NCI-H1417 (cell line): ENCODE measurements at places on chromosomes 1 and 21.
A peak's percentile ranks its signal among the peaks of the same experiment; 100 is the strongest.

DNA sequence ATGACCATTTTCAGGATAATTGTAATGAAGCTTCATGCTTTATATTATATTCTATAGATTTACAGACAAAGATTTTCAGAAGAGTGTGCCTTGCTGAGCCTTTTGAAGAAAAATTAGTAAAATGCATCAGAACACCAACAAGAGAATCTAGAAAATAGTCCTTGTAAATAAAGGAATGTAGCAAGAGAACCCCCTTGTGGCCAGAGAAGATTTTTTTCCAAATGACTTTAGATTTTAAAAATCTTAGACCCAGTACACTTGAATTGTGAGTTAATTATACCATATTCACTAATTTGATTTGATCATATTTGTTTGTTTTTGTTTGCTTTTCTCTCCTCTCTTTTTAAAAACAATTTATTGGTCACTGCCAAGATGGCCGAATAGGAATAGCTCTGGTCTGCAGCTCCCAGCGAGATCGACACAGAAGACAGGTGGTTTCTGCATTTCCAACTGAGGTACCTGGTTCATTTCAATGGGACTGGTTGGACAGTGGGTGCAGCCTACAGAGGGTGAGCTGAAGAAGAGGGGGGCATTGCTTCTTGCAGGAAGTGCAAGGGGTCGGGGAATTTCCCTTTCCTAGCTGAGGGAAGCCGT lies 12.8 kb upstream of the IFI44L start:
- DNase-seq, result no peak

GRCh38 chr21:15669247-15669646 lies 60.5 kb upstream of the USP25 start:
- no peak for DNase-seq

GRCh38 chr1:92362970-92363369 lies 64.1 kb downstream of the RPAP2 start:
- DNase-seq, result no peak

GRCh38 chr1:158286487-158286886 lies 3.2 kb upstream of the CD1C start:
- DNase-seq, result no peak

DNA sequence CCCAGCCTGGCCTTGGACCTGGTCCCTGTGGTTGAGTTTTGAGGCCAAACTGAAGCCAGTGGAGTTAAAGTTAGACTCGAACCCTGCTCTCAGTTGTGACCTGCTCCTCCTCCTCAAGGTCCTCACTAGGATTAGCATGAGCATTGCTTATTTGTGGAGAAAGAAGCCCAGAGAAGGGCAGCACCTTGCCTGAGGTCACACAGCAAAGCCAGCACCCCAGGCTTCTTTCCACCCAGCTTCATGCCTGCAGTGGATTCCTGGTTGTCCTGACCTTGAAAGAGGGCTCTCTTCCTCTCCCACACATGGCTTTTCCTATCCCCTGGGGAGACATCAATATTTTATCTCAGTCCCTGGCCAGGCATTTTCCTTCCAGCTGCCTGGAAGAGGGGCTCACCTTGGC lies 2.8 kb downstream of the LDLRAP1 start:
- no peak for DNase-seq

DNA sequence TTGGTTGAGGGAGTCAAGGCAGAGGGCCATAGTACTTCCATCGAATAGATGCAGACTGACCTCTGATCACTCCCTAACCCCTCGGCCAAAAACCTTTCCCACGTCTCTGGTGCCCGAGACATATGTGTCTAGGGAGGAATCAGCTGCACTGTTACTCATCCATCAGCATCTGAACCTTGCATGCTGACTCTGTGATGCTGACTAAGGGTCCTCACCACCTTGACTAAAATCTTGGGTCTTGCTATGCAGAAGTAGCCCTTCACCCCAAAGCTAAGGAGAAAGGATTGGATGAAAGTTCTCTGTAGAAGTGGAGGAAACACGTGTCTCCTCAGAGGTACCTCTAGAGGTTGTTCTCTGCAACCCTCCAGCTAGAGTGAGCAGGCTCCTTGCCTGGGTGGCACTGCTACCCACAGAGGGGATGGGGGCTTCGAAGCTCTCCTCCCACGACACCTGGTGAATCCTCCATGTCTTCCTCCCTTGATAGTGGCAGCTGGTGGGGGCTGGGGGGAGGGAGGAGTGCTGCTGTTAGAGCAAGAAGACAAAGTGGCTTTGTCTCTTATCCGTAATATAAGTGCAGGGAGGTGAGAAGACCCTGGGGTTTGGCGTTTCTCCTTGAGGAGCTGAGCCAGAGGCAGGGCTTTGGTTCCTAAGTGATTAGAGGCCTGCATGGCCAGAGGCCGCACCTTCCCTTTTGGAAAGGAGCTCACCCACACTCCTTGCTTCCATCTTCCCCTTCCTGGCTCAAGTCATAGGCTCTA lies 45.1 kb downstream of the ATP2B4 start:
- DNase-seq, result no peak

DNA sequence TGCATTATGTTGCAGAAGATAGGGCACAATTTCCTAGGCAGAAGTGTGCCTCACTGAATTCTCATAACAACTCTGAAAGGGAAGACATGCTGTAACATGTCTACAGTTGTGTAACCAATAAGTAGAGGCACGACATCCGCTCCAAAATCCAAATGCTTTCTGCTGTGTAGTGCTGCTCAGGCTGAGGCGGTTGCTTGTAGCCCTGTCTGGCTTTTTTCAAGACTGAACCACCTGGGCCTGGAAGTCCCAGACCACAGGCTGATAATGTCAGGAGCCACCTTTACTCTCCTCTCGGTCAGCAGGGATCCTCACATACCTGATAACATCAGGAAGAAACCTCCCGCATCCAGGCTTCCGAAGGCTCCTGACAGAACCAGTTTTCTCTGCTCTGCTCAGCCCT lies 10.9 kb downstream of the AKNAD1 start:
- no peak for DNase-seq

DNA sequence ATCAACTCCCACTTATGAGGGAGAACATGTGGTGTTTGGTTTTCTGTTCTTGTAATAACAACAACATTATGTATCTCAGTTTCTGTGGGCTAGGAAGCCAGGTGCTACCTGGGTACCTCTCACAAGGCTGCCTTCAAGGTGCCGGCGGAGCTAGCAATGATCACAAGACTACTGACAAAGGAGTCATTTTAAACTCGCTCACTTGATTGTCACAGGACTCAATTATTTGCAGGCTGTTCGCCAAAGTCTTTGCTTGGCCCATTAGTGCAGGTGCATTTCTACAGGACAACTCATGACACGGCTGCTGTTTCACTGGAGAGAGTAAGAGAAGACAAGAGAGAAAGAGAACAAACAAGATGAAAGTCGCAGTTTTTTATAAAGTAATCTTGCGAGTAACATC lies 1237.4 kb upstream of the TMPRSS15 start:
- no peak for DNase-seq

GRCh38 chr1:53678507-53678906 lies 60.5 kb downstream of the GLIS1 start:
- no peak for DNase-seq

- no peak for DNase-seq
Measured at GRCh38 chr1:95926331-95926730, 692.3 kb downstream of the RWDD3 start.

DNA sequence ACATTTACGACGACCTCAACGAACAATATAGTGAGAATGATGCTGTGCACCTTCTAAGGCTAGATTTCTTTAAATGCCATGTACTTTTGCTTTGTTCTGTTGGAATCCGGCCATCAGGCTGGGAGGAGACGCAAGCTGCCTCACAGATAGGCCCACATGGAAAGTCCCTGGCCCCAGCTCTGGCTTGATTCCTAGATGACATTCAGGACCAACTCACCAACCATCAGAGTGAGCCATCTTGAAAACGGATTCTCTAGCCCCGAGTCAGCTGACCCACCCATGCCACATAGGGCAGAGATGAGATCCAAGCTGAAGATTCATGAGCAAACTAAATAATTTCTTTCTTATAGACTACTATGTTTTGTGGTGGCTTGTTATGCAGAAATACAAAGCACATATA lies 164.4 kb downstream of the ZNF281 start:
- DNase-seq, result no peak

DNA sequence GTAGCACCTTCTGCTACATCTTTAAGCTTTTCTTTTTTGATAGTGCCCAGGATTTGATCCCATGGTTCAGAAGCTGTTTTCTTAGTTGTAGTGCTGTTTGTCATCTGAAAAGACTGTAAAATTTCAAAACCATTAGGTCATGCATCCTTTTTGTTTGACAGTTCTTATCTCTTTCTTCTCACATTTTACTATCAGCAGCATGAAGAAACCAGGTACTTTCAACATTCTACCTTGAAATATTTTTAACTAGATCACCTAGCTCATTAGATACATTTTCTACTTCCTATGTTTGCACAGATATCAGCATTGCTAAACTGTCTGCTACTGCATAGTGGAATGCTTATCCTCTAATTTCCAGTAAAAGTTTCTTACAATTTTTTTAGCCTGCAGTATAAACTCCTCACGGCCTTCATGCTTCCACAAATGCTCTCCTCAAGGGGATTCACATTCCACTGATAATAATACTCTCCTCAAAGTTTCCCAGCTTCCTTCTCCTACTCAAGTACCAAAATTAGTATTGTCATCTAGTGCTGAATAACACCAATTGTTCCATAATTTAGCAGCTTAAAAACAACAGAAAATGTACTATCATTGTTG lies 243.9 kb upstream of the ZRANB2 start:
- no peak for DNase-seq

GRCh38 chr1:12189328-12189682 lies 22.5 kb downstream of the TNFRSF1B start:
- no peak for DNase-seq

DNA sequence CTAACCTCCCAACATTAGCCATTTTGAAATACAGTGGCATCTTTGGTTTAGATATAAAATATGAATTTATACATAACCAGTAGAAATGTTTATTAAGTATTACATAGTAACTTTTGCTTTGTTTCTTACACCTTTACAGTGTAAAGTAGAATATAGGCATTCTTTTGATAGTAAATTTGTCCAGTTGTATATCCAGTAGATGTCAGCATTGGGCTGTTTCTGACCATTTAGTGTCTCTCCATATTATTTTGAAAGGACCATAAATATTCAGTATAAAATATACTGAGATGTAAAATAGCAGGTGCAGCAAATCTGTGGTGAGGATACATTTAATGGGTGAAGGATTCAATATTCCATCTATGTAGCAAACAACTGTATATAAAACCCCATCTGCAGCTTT lies 115.8 kb upstream of the ZRANB2 start:
- DNase-seq, result peak; percentile 4

DNA sequence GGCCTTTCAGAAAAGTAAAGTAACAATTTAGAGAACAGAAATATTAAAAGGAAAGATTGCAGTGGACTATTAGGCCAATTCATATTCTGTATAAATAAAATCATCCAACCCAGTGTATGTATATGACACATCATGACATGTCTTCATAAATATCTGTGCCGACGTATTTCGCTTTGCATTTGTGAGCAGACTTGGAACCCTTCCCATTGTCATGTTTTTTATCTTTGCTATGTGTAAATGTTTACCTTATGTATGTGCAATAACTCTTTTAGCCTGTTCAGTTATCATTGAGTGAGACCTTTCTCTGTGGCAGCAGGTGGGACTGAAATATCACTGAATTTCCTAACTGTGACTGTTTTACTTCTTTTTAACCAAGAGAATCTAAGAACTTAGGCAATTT lies 58.0 kb upstream of the FAM3B start:
- DNase-seq, result peak; percentile 56

DNA sequence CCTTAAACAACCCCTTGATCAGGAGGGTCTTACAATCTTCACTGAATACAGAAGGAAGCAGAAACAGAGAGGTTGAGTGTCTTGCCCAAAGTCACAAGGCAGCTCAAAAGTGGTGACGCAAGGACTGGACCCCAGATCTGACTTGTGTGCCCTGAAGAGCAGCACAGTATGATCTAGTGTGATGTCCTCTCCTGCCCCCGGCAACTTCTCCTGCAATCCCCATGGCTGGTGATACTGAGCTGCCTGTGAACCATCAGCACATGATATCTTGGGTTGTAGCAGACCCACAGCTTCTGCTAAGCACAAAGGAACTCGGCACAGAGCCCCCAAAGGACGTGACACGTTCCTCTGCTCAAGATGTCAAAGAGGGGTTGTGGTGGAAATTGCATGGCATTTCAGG lies 51.2 kb upstream of the EDN2 start:
- no peak for DNase-seq

DNA sequence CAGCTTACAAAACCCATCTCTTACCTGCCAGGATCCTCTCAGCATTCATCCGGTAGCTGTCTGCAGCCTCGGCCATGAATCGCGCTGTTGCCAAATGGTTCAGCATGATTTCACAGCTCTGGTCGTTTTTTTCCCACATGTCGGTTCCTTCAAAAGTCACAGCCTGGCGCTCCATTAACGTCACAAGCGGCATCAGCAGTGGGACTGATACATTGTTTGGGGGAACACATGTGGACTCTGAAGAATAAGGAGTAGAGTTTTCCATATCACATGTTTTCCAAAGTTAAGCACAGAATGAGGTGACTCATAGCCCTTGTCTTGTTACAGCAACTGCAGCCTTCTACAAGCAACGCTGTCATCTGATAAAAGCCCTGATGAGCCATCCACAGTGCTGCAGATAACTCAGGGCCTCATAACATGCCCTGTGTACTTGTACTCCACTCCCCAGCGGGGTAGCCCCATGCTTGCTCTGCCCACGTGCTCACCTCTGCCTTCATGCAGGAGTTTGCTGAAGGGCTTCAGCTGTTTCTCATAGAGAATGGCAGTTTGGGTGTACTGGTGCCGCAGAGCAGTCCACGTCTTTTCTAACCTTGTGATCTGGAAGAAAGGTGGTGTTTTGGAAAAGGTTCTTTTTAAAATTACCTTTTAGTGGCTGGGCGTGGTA lies 114.2 kb downstream of the BCAR3 start:
- DNase-seq, result no peak

DNA sequence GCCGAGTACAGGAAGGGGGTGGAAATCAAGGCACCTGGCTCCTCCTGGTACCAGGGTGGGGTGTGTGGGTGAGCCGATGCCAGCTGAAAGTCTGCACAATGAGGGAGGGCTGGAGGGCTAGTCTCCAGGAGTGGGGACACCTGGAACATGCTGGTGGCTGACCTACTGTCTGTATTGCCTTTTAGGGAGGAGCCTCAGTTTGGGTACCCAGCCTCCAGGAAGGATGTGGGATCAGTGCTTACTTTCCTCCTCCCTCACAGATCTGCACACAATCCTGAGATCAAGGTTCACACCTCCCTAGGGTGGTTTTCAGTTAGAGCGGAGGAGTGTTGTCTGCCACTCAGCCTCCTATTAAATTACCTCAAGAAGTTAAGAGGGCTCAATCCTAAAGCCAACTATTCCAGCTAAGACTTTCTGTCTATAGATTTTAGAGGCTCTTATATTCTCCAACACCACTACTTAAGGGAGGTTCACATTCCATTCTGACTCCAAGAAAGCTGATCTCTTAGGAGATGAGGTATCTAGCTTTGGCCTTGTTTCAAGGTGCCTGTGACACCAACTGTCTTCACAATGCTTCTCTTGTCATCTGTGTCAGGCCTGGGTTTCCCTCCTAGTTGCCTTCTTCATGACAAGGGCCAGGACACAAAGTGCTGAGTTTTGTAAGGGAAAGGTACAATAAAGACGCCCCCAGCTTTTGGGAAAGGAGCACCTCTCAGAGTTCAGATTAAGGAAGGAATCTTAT lies 15.7 kb downstream of the SSR2 start:
- no peak for DNase-seq
